MM.1S (cell line): ENCODE measurements at places on chromosomes 7 and 10.

DNA sequence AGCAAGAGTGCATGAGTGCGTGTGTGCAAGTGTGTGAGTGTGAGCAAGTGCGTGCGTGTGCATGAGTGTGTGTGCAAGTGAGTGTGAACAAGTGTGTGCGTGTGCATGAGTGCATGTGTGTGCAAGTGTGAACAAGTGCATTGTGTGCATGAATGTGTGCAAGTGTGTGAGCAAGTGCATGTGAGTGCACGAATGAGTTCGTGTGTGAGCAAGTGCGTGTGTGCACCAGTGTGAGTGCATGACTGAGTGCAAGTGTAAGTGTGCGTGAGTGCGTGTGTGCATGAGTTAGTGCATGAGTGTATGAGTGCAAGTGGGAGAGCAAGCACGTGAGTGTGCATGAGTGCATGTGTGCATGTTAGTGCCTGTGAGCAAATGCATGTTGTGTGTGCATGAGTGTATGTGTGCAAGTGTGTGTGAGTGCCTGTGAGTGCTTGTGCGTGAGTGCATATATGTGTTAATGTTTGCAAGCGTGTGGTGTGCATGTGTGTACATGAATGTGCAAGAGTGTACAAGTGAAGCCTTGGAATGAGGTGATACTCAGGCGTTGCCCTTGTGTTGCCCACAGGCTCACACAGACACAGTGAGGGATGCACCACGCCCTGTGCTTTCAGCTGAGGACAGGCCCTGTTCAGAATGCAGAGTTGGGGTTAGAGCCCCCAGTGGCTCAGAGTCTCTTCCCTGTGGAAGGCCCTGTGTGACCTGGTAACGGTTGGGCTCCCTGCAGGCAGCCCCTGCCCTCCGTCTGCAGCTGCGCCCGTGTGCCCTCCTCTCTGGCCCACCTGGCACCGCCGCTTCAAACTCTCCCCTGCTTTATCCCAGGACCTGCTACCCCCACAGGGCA is 97.1 kb downstream of the NKX6-2 start:
- no peak for DNase-seq

GRCh38 chr7:51228386-51228958 is 88.1 kb downstream of the COBL start:
- no peak for DNase-seq

- no peak for DNase-seq
These were observed 78.4 kb downstream of the PDE1C start for GRCh38 chr7:31991846-31992245.

- DNase-seq = no peak
These were observed 3.3 kb upstream of the ZNF746 start for GRCh38 chr7:149500910-149501309.
